Left lung (tissue), 14 donors: ENCODE measurements at places on chromosomes 7 and 10. TPM values are rescaled to one million over a fixed set of nuclear protein-coding genes. Genes with fewer than 3 reads are reported as not detected.

DNA sequence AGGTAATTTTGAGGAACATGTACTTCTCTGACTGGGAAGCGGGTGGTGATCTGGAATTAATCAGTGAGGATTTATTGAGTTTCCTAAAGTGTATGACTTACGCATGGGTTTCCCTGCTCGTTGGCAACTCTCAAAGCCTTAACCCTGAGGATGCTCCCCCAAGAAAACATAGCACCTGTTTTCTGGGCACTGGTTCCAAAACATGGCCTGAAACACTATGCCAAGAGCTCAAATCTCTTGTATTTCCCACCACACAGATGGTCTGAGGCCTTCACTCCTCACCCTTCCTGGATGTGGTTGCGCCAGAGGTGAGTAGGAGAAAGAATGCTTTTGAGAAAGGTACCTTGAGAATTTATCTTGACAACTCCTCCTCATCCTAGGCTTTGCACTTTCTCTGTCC is 250.4 kb downstream of the FZD1 start:
- DNase-seq: no peak
- H3K4me1 ChIP-seq: no peaks in the 10 kb centered on the region
- H3K27ac ChIP-seq: no peak overlapping the region
- H3K36me3 ChIP-seq: no peaks in the 10 kb centered on the region
- H3K27me3 ChIP-seq: no peaks in the 10 kb centered on the region

GRCh38 chr7:32119790-32120196 is 49.6 kb upstream of the PDE1C start:
- no peak overlapping the region for H3K4me3 ChIP-seq
- H3K4me1 ChIP-seq: no peaks in the 10 kb centered on the region
- no peaks in the 10 kb centered on the region for H3K27me3 ChIP-seq
- no peak overlapping the region for H3K27ac ChIP-seq

DNA sequence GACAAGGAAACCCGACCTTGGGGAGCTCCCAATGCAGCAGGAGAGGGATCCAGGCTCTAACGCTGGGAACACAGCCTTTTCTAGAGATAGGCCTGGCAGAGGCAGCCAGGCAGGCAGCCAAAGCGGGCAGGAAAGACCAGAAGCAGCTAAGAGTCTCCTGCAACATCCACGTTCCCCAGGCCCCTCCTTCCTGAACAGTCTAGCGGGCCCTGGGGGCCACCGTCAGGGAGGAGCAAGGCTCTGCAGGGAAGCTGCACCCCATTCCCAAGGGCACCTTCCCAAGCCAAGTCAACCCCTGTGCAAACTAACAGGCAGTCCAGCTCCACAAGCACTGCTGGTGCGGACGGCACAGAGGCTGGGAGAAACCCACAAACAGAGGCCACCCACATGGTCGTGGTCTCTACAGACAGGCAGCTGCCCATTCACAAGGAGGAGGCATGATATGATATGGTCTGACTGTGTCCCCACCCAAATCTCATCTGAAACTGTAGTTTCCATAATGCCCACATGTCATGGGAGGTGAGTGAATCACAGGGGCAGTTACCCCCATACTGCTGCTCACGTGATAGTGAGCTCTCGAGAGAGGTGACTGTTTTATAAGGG is 115.7 kb downstream of the MAD1L1 start:
- H3K36me3 ChIP-seq: no peaks in the 10 kb centered on the region
- no peaks in the 10 kb centered on the region for H3K27me3 ChIP-seq
- peaks cover 53% of the 10 kb centered on the region for H3K4me1 ChIP-seq
- H3K27ac ChIP-seq: no peak overlapping the region
- DNase-seq: no peak

- no peak for DNase-seq
- H3K27me3 ChIP-seq: no peaks in the 10 kb centered on the region
- peak overlapping the region; percentile 68 for H3K4me3 ChIP-seq
- peak overlapping the region; percentile 96 for H3K27ac ChIP-seq
Observed at GRCh38 chr10:22315455-22316285, 518 bp upstream of the COMMD3 start.

GRCh38 chr10:14601872-14602725 is 172.6 kb downstream of the FAM107B start:
- no peak for DNase-seq
- H3K27me3 ChIP-seq: no peaks in the 10 kb centered on the region
- peaks cover 40% of the 10 kb centered on the region for H3K36me3 ChIP-seq
- H3K4me3 ChIP-seq: peak overlapping the region; percentile 63

GRCh38 chr7:92691578-92691977 is 101.4 kb upstream of the FAM133B start:
- peaks cover 31% of the 10 kb centered on the region for H3K4me1 ChIP-seq
- H3K4me3 ChIP-seq: no peak overlapping the region
- no peak for DNase-seq
- H3K36me3 ChIP-seq: no peaks in the 10 kb centered on the region
- no peaks in the 10 kb centered on the region for H3K27me3 ChIP-seq
- no peak overlapping the region for H3K27ac ChIP-seq

GRCh38 chr10:43212043-43212721 is 54.7 kb downstream of the RASGEF1A start:
- no peak overlapping the region for H3K27ac ChIP-seq
- no peaks in the 10 kb centered on the region for H3K4me1 ChIP-seq
- H3K4me3 ChIP-seq: no peak overlapping the region
- no peaks in the 10 kb centered on the region for H3K36me3 ChIP-seq
- H3K27me3 ChIP-seq: peaks cover 13% of the 10 kb centered on the region
- DNase-seq: peak; percentile 18

GRCh38 chr10:28679581-28680357 is 2.4 kb downstream of the BAMBI start:
- H3K27me3 ChIP-seq: peaks cover 12% of the 10 kb centered on the region
- peak overlapping the region; percentile 72 for H3K4me3 ChIP-seq
- DNase-seq: no peak

GRCh38 chr7:51680594-51681399 is 364.2 kb upstream of the COBL start:
- H3K4me1 ChIP-seq: no peaks in the 10 kb centered on the region
- DNase-seq: no peak
- H3K27ac ChIP-seq: no peak overlapping the region
- no peaks in the 10 kb centered on the region for H3K36me3 ChIP-seq
- no peak overlapping the region for H3K4me3 ChIP-seq
- no peaks in the 10 kb centered on the region for H3K27me3 ChIP-seq

- H3K4me3 ChIP-seq: no peak overlapping the region
- DNase-seq: no peak
- H3K36me3 ChIP-seq: no peaks in the 10 kb centered on the region
- no peaks in the 10 kb centered on the region for H3K4me1 ChIP-seq
Observed at GRCh38 chr10:60974463-60975149, 30.6 kb upstream of the RHOBTB1 start.

GRCh38 chr10:79220307-79220706 is 127.0 kb upstream of the PPIF start:
- H3K27ac ChIP-seq: no peak overlapping the region
- no peak overlapping the region for H3K4me3 ChIP-seq
- DNase-seq: no peak
- H3K27me3 ChIP-seq: no peaks in the 10 kb centered on the region
- H3K4me1 ChIP-seq: peaks cover 17% of the 10 kb centered on the region
- peaks cover 46% of the 10 kb centered on the region for H3K36me3 ChIP-seq

DNA sequence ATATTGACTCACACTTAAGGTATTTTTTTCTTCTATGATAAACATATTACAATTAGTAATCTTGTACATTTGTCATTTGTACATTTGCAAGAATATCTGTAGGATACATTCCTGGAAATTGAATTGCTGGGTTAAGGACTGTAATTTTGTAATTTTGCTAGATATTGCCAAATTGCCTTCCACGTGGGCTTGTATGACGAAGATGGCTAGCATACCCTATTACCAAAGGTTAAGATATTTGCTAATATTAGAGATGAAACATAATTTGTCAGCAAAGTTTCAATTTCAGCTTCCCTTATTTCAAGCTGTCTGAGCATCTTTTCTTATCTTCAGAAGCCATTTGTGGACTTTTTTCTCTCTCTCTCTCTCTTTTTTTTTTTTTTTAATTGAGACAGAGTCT is 1.0 kb upstream of the LYZL2 start:
- H3K4me1 ChIP-seq: peaks cover 6% of the 10 kb centered on the region
- no peak for DNase-seq
- no peaks in the 10 kb centered on the region for H3K36me3 ChIP-seq
- no peaks in the 10 kb centered on the region for H3K27me3 ChIP-seq
- H3K4me3 ChIP-seq: no peak overlapping the region
- peak overlapping the region; percentile 19 for H3K27ac ChIP-seq

- H3K36me3 ChIP-seq: no peaks in the 10 kb centered on the region
- no peak overlapping the region for H3K4me3 ChIP-seq
- no peaks in the 10 kb centered on the region for H3K27me3 ChIP-seq
Observed at GRCh38 chr10:51314481-51314880, 240.2 kb downstream of the PRKG1 start.

GRCh38 chr7:75983471-75984129 is 10.8 kb downstream of the TMEM120A start:
- H3K36me3 ChIP-seq: peaks cover 97% of the 10 kb centered on the region
- no peak overlapping the region for H3K4me3 ChIP-seq
- H3K4me1 ChIP-seq: no peaks in the 10 kb centered on the region
- DNase-seq: no peak
- no peaks in the 10 kb centered on the region for H3K27me3 ChIP-seq
- no peak overlapping the region for H3K27ac ChIP-seq

DNA sequence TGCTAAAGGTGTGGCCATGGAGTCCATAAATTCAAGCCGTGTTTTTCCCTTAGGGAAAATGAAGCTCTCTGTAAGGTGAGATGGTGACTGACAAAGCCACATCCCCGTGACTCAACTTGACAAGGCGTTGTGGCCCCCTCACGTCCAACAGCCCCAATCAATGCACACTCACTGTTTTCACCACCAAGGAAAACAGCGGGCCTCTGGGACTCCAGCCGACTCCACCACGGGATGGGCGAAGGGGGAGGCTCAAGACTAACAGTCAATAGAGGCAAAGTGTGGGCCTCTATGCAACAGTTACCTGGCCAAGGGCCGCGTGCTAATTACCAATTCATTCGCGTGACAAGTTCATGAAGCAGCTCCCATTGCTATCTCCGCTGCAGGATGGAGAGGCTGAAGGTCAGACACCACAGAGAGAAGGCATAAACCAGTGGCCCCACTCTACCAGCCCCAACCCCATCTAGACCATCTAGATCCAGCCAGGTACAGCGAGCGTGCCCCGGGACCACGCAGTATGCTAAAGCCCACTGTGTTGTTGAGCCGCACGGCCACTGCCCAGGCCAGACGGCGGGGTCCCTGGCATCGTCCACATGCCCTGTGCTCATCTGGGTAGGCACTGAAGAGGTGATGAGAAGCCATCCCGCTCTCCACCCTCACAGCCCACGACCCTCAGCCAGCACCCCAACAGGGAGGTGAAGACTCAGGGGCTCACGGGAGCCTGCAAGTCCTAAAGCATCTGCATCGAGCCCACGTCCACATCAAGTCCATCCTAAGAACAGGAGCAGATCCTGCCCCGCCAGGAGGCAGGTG is 76.1 kb downstream of the PROSER2 start:
- H3K36me3 ChIP-seq: no peaks in the 10 kb centered on the region
- H3K4me1 ChIP-seq: no peaks in the 10 kb centered on the region
- H3K27ac ChIP-seq: no peak overlapping the region
- no peak for DNase-seq

- peaks cover 35% of the 10 kb centered on the region for H3K4me1 ChIP-seq
- no peak overlapping the region for H3K4me3 ChIP-seq
- no peaks in the 10 kb centered on the region for H3K36me3 ChIP-seq
- peak overlapping the region; percentile 78 for H3K27ac ChIP-seq
Observed at GRCh38 chr10:73889014-73889413, 14.7 kb upstream of the CAMK2G start.

GRCh38 chr7:88969167-88969566 is 173.6 kb upstream of the TEX47 start:
- no peak overlapping the region for H3K4me3 ChIP-seq
- no peak overlapping the region for H3K27ac ChIP-seq
- no peaks in the 10 kb centered on the region for H3K27me3 ChIP-seq
- no peak for DNase-seq
- H3K36me3 ChIP-seq: no peaks in the 10 kb centered on the region

The TTYH3 gene
- 105 TPM for total RNA-seq

The AKR1B15 gene
- total RNA-seq: not detected

The FIGNL1 gene
- total RNA-seq: 13.5 TPM

The SLC29A3 gene
- 7.8 TPM for total RNA-seq

The FAM180A gene
- 6.8 TPM for total RNA-seq

The SAMD9L gene
- 42.4 TPM for total RNA-seq

The MYPN gene
- 0.13 TPM for total RNA-seq
